Left lung (tissue), 14 donors: ENCODE measurements at places on chromosomes 5 and 9. TPM values are rescaled to one million over a fixed set of nuclear protein-coding genes. Genes with fewer than 3 reads are reported as not detected.

GRCh38 chr5:146890731-146891440 lies 12.3 kb upstream of the PPP2R2B start:
- DNase-seq = no peak

DNA sequence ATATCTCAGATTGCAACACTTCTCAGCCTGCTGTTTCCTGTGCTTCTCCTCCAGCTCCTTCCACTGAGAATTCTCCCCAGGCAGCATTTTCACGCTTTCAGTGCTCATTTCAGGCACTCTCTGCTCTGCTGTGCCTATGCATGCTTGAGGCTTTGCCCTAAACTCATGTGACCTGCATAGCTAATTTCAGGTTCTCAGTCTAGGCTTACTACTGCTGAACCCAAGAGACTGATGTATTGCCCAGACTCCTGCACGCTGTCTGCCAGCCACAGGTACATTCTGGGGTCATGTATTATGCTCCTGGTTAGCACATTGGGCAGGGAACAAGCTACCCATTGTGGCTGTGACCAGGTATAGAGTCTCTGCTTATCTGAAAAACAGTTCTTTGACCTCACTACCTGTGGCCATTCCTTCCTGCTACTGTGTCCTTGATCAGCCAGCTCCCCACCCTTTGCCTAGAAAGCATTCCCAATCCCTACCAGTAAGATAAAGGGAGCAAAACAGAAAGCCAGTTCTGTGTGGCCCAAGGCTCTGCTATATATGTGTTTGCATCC lies 34.7 kb downstream of the PIP5K1B start:
- DNase-seq = no peak

- DNase-seq = no peak
Observed at GRCh38 chr9:78304357-78304756, 7.4 kb downstream of the PSAT1 start.

DNA sequence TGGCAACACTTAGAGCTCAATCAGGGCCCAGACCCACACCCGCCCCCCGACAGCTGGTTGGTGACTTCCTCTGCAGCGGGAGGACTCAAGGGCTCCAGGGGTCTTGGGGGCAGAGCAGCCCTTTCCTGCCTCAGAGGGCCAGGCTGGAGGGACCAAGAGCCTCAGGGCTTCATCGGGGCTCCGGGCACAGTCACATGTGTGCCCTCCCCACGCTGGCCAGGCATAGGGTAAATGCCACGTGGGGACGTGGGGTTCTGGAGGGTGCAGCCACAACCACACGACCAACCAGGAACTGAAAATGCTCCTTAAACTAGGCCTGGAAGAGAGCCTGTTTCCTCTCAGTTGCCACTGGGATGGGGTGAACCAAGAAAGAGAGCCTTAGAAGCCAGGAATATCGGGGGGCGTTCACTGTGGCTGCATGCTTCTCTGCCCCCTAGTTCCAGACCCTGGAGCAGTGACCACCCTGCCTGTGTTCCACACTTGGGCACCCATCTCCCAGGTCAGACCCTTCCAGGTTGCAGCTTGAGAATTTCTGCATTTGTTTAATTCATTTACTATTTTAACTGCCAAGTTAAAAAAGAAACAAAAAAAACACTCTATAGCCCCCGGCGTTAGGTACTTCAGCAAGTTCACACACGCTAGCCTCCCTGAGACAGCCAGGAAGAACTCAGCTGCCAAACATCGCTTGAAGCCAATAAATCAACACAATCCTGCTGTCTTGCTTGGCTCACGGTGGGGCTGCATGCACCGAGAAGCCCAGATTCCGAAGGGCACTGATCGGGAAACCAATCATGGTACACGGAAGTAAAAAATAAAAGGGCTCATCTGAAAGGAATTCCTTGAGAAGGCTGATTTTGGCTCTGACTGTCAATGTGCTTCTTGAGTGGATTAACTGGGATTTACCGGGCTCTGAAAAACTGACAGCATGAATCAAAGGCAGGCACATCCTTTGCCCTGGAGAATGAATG lies 56.1 kb upstream of the PHYKPL start:
- no peak for DNase-seq

The PCDHA1 gene
- polyA plus RNA-seq = not detected

The TMEM161B gene
- 31.3 TPM for polyA plus RNA-seq
